ENCODE measurements at places on chromosomes 7 and 10.

GRCh38 chr7:145123502-145123901 lies 287.6 kb upstream of the TPK1 start:
- no peak for DNase-seq

DNA sequence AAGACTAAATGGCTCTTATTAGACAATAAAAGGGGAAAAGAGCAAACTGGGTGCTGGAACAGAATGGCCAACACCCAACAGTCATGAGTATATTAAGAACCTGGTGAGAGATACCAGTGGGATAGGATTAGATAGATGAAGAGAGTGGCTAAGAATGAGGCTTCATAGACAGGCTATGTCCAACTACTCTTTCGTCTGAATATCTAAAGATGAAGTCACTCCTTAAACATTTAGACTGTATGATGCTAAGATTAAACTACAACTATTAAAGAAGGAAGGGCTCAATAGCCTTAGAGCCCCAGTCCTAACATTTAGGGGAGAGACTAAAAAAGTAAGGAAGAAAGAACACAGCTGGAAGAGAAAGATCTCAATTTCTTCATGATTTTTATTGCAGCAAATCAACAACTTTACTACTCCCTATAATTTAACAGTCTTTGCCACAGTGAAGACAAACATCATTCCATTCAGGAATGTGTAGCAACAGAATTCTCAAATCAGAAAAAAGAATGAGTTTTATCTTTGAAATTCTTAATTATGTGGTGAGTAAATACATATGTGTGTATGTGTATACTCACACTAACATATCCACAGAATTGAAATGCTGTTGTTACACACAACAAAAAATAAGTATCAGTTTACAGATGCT lies 45.6 kb downstream of the CACNA2D1 start:
- DNase-seq: no peak

GRCh38 chr10:73577788-73578187 lies 13.4 kb downstream of the USP54 start:
- no peak for DNase-seq

DNA sequence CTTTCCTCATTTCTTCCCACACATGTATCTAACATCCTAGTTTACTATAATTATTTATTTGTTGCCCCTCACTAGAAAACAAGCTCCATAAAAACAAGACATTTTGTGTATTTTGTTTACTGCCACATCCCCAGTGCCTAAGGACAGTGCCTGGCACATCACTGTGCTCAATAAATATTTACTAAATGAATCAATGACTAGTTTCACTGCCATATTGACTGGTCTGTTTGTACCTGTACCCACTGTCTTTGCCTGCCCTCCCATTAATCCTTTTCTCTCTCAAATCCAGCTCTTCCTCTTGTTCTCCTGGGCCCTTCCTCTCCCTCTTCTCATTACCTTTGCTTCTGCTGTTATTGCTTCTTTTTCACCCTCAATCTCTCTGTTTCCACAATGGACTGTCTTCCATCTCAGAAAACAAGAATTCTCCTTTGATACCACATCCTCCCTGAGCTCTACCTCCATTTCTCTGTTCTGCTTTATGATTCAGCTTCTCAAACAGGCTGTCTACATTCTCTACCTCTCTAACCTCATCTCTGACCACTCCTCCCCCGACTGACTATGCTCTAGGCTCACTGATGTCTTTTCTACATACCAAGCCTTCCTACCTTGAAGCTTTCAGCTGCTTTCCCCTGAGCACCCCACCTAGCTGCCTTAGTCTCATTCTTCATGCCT lies 8.3 kb upstream of the FAM133B start:
- DNase-seq: no peak

DNA sequence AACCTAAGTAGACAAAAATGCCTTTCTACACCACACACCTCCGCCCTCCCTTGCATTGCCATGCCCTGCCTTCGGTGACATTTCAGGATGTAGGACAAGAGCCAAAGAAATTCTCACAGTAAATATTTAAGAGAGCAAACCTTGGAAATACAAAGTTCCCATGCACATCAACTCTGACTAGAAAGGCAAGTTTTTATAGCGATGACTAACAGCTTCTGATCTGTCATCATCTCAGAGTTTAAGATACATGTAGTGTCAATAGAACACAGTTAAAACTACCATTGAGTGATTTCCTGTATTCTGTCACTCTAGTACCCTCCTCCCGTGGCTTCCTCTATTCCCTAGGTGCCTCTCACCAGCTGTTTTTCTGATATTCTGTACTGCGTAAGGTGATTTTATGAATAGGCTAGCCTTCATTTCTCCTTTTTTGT lies 20.7 kb downstream of the SLC16A9 start:
- DNase-seq: no peak

GRCh38 chr7:130957137-130957513 lies 223.1 kb upstream of the KLF14 start:
- no peak for DNase-seq

- no peak for DNase-seq
These were observed 103.7 kb downstream of the MACC1 start for GRCh38 chr7:20113427-20114027.

DNA sequence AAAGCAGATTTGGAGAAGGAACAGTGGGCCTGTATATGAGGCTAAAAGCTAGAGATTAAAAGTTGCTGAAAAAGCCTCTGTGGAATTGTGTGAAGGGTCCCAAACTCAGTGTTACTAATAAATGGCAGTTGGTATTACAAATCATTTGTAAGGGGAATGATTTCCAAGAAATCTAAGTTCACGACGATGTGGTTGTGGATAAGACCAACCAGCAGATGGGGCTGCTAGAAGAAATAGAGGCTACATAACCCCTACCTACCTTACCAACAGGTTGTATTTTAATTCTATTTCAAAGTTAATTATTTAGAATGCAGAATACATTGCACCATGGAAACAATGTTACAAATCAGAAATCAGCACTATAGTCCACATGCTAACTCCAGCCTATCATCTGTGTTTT lies 377.1 kb downstream of the HPSE2 start:
- no peak for DNase-seq

- DNase-seq: no peak
These were observed 388.7 kb upstream of the NRP1 start for GRCh38 chr10:33723181-33723580.

GRCh38 chr10:130820880-130821482 lies 490.5 kb downstream of the TCERG1L start:
- no peak for DNase-seq

GRCh38 chr10:2464483-2464882 lies 602.9 kb upstream of the PFKP start:
- DNase-seq: no peak
